Dermis microvascular lymphatic vessel endothelial cell (primary cell): ENCODE measurements at places on chromosomes 6 and 20. TPM values are rescaled to one million over a fixed set of nuclear protein-coding genes. Genes with fewer than 3 reads are reported as not detected.

The TOMM34 gene
- total RNA-seq = 14.0 and 20.5 TPM in 2 replicates

DNA sequence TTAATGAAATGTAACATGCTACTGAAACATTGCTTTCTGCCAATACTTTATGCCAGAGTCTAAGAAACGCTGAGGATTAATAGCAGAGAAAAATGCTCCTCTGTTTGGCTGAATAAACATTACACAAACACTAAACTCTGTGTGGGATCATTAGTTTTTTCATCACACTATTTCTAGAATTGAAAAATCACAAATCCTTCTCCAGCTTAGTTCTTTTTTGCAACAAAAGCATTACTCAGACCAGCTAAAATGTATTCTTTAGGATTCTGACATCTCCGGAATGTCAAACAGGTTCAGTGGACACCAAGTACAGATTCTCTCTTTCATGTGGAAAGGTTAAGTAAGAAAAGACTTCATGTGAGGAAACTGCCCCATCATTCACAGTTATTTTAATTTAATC lies 226.9 kb downstream of the SIM1 start:
- no peak for DNase-seq

DNA sequence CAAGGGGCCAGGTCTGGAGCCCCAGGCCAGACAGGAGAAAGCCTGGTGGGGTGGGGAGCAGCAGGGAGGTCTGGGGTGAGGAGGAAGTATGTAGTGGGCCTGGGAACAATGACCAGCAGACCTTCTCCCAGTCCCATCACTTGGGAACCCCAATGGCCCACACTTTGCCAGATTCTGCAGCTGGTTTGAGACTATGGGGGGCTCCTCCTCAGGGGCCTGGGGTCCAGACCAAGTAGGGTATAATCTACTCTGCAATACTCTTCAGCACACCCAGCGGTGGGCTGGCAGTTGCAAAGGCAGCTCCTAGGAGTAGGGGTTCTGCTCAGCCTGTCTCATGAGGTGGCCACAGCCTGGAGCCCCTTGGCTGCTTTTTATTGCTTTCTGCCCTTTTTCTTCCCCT lies 52.8 kb downstream of the NPEPL1 start:
- DNase-seq = no peak

The IL17A gene
- total RNA-seq = not detected in 2 replicates

DNA sequence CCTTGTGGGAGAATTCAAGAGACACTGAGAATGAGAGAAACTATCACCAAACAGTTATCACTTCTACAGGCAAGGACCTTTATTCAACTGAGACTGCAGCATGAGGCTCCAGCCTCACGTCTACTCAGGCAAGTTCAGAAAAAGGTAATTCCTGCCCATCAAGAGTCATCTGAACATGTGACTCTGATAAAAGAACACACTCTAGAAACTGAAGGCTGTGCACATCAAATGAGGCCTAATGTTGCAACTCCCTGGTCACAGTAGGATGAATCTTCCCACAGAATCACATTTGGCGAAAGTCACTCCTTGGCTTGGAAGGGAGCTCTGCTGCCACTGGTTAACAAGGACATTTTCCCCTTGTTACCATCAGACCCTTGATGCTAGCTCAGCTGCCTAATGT lies 71.2 kb upstream of the EMILIN3 start:
- DNase-seq = no peak

DNA sequence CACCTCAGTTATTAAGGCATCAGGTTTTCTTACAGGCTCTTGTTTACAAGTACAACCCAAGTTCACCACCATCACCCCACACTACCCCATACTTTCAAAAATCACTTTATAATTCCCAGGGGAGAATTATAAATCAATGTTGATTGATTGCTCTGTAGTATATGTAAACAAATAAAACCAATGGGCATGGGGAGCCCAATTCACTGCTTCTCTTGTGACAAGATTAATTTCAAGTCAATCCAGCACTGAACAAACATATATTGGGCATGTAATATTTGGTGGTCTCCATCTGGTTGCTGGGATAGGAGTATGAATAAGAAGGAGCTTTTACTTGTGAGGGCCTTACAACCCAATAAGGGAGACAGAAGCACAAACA lies 95.8 kb downstream of the CLVS2 start:
- DNase-seq = no peak

The MED23 gene
- total RNA-seq = 28.6 and 39.2 TPM in 2 replicates

- DNase-seq = no peak
Measured at GRCh38 chr6:37686111-37686510, 11.6 kb downstream of the MDGA1 start.

The GUCA1A gene
- total RNA-seq = not detected in 2 replicates

- DNase-seq = no peak
Measured at GRCh38 chr6:140001821-140002341, 627.4 kb upstream of the CITED2 start.

The OSER1 gene
- total RNA-seq = 34.1 and 36.9 TPM in 2 replicates

- DNase-seq = peak; percentile 62
Measured at GRCh38 chr6:28134015-28134414, 7.7 kb upstream of the ZKSCAN8 start.

DNA sequence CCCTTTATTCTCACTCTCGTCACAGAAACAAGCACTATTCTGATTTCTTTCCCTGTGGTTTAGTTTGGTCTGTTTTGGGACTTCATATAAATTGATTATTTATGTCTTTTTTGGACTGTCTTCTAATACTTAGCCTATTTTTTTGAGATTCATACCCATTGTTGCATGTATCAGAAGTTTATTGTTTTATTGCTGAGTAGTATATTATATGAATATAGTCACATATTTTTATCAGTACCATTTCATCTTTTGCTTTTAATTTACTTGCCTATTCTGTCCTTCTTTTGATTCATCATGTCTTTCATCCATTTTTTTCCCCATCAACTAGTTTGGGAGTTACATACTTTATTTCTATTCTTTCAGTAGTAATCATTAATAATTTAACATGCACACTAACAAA lies 112.0 kb downstream of the ID4 start:
- no peak for DNase-seq

The TGM2 gene
- total RNA-seq = 408 and 561 TPM in 2 replicates

The TLDC2 gene
- total RNA-seq = 0.13 TPM in 2 replicates

The HLA-DMB gene
- total RNA-seq = 0.25 and 0.51 TPM in 2 replicates

- DNase-seq = no peak
Measured at GRCh38 chr6:11773013-11773412, 5.6 kb downstream of the ADTRP start.

DNA sequence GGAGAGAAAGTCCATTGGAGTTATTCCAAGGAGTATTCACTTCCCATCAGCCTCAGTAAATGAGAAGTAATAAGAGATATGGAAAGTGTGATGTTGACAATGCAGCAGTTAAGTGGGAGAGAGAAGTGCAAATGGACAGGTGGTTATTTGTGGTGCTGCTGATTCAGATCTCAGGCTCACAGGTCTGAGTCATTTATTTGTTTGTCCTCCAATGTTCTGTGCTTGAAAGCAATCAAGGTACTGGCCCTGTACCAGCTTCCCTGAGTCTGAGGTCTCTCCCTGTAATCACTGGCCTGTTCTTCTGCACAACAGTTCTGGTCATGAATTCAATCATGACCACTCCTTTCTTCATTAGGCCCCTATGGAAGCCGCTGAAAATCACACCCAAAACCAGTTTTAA lies 827.7 kb downstream of the MAFB start:
- DNase-seq = no peak

The HLA-DPB1 gene
- total RNA-seq = 10.9 and 13.4 TPM in 2 replicates

DNA sequence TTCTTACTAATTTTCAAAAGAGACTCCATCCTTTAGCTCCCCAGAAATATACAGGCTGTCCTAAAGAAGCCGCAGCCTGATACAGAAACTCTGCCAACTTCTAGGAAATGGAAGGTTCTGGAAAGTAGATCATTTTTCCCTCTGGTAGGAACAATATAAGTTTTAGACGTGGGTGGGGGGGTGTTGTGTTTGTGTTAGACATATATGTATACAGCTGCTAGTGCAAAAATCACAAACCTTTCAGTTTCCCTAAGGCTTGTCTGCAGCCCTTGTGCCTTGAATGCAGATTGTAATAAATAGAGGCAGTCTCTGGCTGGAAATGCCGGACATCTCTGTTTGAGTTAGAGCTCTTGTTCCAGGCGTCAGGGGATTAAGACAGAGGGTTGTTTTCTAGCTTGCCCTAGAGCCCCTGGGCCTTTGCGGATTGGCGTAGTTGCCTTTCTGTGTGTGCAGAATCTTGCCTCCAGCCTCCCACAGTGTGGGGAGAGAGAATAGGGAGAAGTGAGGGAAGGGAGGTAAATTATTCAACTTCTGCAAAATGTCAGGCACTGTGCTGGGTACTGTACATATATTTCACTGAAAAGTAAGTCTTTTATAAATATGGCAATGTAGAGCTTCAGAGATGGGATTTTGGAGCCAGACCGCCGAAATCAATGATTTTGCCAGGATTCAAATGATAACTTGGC lies 269.7 kb downstream of the PRL start:
- no peak for DNase-seq

The RFX6 gene
- not detected in 2 replicates for total RNA-seq

The FKBP1C gene
- total RNA-seq = 3.1 and 4.6 TPM in 2 replicates

The GMPR gene
- 10.9 and 13.6 TPM in 2 replicates for total RNA-seq

GRCh38 chr6:159233365-159234101 lies 64.3 kb downstream of the FNDC1 start:
- no peak for DNase-seq

The MYBL2 gene
- 8.6 and 13.0 TPM in 2 replicates for total RNA-seq
